HFFc6 (cell line): ENCODE measurements at places on chromosomes 3 and 15.

DNA sequence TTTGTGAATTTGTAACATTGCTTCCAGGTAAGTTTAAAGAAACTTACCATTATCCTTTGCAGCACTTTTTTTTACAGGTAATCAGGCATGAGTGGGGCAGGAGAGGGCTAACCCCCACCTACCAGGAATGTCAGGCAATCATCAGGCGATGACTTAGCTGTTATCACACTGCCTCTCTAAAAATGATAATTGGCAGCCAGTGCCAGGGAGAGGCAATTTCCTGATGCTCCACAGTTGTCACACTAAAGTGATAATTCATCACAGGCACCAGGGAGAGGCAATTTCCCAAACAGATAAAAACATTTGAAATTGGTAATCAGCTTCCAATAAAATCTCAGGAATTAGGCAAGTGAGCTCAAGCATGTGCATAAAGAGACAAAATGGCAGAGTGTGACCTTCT, 26.3 kb downstream of the NSUN3 start:
- H3K4me1 ChIP-seq = no peaks in the 10 kb centered on the region
- H3K27ac ChIP-seq = no peak overlapping the region
- no peak overlapping the region for H3K4me3 ChIP-seq
- 0 out of 2 replicates have a peak, but pooled peaks cover 5% of the 10 kb centered on the region for H3K36me3 ChIP-seq

- H3K36me3 ChIP-seq = peaks cover 7% of the 10 kb centered on the region
- no peak for DNase-seq
- H3K27me3 ChIP-seq = no peaks in the 10 kb centered on the region
- H3K4me1 ChIP-seq = peaks cover 22% of the 10 kb centered on the region
These were observed 35.5 kb downstream of the CYFIP1 start for GRCh38 chr15:22944651-22945050.

DNA sequence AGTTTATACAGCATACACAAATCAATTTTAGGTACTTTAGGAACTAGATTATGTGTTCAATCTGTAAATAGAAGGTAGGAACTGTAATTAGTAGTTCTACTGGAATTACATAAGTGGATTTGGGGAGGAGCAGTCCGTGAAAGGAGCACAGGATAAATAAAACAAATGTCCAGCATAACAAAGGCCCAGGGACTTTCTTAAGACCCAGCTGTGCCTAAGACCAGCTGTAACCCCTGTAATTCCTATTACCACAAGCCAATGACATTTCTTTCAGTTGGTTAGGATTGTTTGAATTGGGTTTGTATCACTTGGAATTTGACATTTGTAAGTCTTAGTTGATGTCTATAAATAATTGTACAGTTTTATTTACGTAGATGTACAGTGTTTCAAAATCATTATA, 4.8 kb upstream of the ZBTB20 start:
- H3K4me3 ChIP-seq = no peak overlapping the region
- peaks cover 6% of the 10 kb centered on the region; the same call in 1 of the 2 replicates for H3K4me1 ChIP-seq
- no peak overlapping the region for H3K27ac ChIP-seq
- H3K36me3 ChIP-seq = no peaks in the 10 kb centered on the region

- peak overlapping the region; percentile 81 for H3K27ac ChIP-seq
- DNase-seq = peak; percentile 77
- H3K27me3 ChIP-seq = peaks cover 1% of the 10 kb centered on the region; the same call in 1 of the 2 replicates
These were observed 442.0 kb downstream of the LPP start for GRCh38 chr3:188595890-188596376.

GRCh38 chr3:153639631-153640030, 477.6 kb downstream of the RAP2B start:
- no peaks in the 10 kb centered on the region for H3K36me3 ChIP-seq
- H3K4me1 ChIP-seq = no peaks in the 10 kb centered on the region
- H3K4me3 ChIP-seq = peak overlapping the region; percentile 18; the same call in 1 of the 2 replicates
- no peak for DNase-seq

DNA sequence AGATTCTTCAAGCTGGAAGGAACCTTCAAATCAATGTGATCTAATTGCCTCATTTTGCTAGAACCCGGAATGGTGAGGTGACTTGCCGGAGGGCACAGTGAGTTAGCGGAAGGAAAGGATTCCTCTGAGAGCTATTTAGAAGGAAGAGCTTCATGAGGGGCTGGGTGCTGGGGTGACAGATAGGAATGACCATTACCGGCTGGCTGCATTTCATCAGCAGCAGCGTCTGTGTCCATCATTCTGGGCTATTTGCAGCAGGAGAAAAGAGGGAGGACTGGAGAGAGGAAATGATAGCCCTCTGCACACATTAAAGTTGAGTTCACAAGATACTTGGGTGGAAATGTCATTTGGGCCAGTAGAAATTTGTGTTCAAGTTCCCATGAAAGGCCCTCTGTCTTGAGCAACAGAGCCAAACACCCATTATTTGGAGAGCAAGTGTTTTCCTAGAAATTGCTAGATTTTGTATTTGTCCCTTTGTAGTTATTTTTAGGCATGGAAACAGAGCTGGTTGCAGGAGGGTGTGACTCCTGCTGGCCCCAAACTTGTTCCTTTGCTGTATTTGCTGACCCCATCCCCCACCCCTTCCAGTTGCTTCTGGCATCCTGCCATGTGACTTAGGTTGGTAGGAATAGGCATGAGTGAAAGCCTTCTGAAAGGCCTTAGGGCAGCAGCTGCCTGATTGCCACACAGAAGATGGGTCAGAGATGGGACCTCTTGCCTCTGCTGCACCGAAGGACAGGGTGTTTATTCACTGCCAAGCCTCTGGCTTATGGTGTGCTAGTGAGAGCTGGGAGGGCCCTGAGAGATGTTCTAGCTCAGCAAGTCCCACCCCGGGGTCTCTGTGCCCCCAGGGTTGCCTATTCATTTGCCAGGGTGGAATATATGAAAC, 87.5 kb upstream of the PLXNA1 start:
- DNase-seq = peak; percentile 15
- H3K27ac ChIP-seq = no peak overlapping the region
- H3K4me3 ChIP-seq = no peak overlapping the region
- no peaks in the 10 kb centered on the region; the same call in 1 of the 2 replicates for H3K36me3 ChIP-seq
